ENCODE measurements at places on chromosomes 1 and 21.

GRCh38 chr1:43061757-43062156 is 103.1 kb upstream of the SLC2A1 start:
- DNase-seq = no peak

GRCh38 chr1:5856246-5856815 is 135.9 kb downstream of the NPHP4 start:
- no peak for DNase-seq

DNA sequence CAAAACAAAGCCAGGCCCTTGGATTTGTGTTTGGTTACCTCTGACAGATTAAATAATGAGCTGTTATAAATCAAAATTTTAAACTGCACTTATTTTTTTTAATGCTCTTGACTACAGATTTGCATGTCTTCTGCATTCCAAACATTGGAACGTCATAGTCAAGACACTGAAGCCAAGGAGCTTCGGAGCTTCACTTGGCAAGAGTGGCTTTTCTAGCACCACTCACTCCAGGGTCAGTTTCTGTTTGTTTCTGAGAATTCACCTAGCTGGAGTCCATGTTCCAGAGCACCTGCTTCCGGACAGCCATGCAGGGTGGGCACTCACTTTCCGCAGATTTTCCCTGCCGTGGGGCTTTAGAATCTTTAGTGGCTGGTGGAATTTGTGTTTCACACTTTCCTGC is 202.9 kb downstream of the ZP4 start:
- no peak for DNase-seq

GRCh38 chr1:84164567-84165021 is 20.5 kb downstream of the PRKACB start:
- no peak for DNase-seq

- no peak for DNase-seq
These were observed 131.0 kb downstream of the KCNT2 start for GRCh38 chr1:196477262-196477661.

DNA sequence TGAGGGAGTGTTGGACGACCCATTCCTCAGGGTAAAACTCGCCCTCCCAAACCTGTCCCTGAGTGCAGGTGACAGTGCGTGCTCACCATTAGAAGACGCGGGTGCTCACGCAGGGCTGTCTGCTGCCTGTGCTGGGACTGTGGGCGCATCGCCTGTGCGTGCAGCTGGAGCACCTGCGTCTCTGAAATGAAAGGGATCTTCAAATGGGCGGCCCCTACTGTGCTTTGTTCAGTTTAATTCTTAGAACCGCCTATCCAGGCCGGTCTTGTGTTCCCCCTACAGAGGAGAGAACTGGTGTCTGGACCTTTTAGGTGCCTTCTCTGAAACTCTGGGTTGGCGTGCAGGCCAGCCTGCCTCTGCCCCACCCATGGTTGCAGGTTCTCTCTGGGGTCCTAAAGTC is 125.8 kb downstream of the PCBP3 start:
- DNase-seq = no peak
